ENCODE measurements at places on chromosomes 4 and X.
A peak's percentile ranks its signal among the peaks of the same experiment; 100 is the strongest.

GRCh38 chrX:63424063-63424462, 72.9 kb upstream of the SPIN4 start:
- no peak for DNase-seq

DNA sequence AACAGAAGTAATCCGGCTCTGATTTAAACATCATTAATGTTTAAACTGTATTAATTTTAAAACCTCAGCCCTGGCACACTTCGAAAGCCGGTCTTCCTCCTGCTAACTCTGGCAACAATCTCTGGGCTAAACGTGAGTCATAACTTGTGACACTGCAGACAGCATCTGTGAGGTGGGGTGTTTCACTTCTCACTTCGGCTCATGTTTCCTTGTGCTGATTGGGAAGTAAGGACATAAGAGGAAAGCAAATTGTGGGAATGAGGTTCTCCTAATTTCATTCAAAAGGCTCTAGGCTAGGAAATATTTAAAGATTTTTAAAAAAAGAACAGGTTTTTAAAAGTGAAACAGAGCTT, 139.9 kb upstream of the USP9X start:
- no peak for DNase-seq

GRCh38 chr4:99593781-99594641, 19.4 kb downstream of the MTTP start:
- no peak for DNase-seq

- DNase-seq = no peak
These were observed 14.0 kb downstream of the CHIC2 start for GRCh38 chr4:54050214-54050904.

DNA sequence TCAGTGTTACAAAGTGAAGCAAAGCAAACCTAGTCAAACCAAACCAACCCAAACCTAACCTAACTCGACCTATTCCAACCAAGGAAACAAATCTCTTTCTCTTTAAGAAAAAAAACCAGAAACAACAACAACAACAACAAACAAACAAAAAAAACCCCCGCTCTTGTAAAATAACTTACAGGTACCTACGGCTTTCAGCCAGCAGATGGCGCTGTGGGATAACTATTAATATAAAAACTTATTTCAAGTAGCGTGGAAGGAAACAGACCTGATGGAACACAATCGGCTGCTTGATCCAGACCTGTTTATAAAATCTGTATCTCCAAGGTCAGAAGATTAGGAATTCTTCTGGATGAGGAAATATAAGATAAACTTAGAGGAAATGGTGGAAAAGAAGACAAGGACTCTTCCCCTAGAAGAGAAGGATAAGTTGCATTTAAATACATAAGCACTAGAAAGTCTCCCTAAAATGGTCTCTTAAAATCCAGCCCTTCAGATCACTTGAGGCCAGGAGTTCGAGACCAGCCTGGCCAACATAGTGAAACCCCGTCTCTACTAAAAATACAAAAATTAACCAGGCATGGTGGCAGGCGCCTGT, 34.4 kb upstream of the CDKL5 start:
- DNase-seq = peak; percentile 18

- DNase-seq = no peak
These were observed 57.3 kb upstream of the SHISA3 start for GRCh38 chr4:42339935-42340406.

GRCh38 chr4:122221322-122221721, 69.2 kb downstream of the BLTP1 start:
- DNase-seq = no peak

DNA sequence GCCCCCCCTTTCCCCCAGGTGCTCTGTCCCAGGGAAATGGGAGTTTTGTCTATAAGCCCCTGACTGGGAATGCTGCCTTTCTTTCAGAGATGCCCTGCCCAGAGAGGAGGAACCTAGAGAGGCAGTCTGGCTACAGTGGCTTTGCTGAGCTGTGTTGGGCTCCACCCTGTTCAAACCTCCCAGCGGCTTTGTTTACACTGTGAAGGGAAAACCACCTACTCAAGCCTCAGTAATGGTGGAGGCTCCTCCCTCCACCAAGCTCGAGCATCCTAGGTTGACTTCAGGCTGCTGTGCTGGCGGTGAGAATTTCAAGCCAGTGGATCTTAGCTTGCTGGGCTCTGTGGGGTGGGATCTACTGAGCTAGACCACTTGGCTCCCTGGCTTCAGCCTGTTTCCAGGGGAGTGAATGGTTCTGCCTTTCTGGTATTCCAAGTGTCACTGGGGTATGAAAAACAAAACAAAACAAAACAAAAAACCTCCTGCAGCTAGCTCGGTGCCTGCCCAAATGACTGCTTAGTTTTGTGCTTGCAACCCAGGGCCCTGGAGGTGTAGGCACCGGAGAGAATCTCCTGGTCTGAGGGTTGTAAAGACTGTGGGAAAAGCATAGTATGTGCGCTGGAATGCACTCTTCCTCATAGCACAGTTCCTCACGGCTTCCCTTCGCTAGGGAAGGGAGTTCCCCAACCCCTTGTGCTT, 41.7 kb downstream of the ITM2A start:
- no peak for DNase-seq
